ENCODE measurements at places on chromosomes 13 and 19. TPM values are rescaled to one million over a fixed set of nuclear protein-coding genes. Genes with fewer than 3 reads are reported as not detected.

Gene ADGRE2
- 0.25 TPM for polyA plus RNA-seq

Gene ZNF780A
- 10.2 TPM for polyA plus RNA-seq

Gene ZNF471
- 2.8 TPM for polyA plus RNA-seq

Gene DCT
- 0.18 TPM for polyA plus RNA-seq

Gene ANKLE1
- polyA plus RNA-seq, result 0.18 TPM

Gene COMP
- polyA plus RNA-seq, result 2.2 TPM

Gene ZSWIM9
- polyA plus RNA-seq, result 5.7 TPM

Gene CLEC4G
- polyA plus RNA-seq, result 0.32 TPM

All from right cardiac atrium (tissue), 5 donors.